NCI-H1694 (cell line): ENCODE measurements at places on chromosomes 13 and 19.

DNA sequence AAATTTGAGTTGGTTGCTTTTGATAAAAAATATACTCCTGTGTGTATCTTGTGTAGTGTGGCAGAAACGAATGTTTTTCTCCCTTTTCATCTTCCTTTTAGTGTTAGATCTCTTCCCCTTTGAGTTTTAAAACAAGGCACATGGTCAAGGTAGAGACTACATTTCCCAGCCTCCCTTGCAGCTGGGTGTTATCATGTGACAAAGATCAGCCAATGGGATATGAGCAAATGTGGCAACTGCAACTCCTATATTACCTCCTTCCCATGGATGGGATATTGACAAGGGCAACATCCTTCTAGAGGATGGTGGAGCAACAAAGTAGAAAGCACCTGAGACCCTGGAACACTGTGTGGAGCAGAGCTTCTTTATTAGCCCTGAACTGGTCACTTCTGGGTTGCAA, 42.4 kb downstream of the ADGRE3 start:
- no peak for DNase-seq

DNA sequence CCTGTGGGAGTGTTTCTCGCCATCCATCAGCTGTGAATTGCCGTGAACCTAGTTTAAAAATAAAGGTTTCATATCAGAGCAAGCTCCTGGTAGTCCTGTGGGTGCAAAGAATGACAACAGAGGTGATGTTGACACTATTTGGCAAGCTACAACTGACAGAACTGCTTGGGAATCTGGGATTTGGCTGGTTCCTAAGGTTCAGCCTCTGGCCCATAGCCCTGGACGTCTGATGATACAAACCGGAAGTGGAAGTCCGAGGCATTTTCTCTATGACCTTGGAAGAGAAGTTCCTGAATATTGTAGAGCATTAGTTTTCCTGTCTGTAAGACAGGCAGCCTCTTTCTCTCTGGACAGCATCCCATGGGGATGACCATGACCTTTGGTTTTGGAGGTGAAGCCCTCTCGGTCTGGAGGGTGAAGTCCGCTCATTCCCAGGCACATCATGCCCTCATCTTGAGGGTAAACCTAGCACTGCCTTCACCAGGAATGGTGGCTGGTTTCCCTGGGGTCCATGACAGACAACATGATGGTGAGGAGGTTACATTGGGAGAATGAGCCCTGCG, 29.1 kb downstream of the GATAD2A start:
- DNase-seq = no peak

DNA sequence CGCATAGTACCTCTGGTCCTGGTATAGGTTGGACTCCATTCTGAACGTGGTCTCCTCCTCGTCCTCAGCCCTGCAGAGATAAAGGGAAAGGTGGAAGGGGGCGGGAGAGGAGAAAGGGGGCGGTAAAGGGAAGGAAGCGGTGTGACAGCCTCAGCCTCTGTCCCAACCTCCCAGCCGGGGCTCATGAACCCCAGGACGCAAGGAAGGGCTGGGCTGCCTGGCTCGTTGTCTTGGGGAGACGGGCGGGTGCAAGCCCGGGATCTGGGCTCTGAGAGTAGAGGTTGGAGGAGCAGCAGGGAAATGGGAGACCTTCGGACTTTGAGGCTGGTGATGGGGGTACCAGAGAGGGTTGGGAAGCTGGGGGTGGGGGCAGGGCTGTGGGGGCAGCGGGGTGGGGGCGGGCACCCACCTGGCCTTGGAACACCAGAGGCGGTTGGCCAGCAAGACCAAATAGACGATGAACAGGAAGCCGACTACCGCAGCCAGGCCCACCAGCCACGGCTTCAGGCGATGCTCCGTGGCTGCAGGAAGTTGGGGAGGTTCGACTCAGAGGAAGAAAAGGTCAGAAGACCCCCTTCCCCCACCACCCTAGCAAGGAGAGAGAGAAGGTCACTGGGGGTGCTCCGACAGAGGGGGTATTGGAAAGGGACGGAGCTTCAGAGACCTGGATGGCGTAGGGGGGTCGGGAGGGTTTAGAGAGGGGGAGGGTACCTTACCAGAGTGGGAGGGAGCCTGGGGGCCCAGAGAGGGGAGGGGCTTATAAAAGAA, 1.7 kb downstream of the SMIM24 start:
- DNase-seq = no peak

GRCh38 chr13:39600766-39601165, 2.2 kb downstream of the LHFPL6 start:
- DNase-seq = no peak

DNA sequence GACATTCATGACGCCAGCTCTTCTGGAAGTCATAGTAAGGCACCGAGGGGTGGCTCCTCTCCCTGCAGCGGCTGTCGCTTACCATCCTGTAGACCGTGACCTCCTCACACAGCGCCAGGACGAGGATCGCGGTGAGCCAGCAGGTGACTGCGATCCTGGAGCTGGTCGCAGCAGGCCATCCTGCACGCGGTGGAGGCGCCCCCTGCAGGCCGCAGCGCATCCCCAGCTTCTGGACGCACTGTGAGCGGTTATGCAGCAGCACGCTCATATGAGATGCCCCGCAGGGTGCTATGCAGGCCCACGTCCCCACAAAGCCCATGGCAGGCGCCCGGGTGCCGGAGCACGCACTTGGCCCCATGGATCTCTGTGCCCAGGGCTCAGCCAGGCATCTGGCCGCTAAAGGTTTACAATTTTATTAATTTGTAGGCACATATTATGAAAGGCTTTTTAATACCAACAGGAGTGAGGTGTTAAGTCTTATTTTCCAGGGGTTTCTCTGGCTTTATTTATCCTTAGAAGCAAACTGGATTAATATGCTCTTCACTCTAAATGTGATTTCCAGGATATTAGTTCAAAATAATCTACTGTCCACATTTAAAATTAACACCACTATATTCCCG, 35.6 kb upstream of the PSPC1 start:
- no peak for DNase-seq

DNA sequence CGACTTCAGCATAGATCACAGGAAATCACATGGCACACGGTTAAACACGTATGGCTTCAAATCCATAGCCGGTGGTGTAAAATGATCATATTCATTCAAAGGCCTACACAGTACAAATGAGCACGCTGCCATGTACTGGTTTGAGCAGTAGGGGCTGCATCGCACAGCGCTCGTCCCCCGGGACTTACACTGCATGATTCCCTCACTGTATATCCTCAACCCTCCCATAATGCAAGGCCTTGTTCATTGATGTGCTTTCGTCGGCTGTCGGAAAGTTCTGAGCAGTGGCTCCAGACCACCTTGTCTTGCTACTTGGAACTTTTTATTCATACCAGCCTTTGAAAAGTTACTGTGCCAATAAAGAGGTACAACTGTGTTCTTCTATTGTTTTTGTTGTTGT, 578.2 kb downstream of the MYO16 start:
- no peak for DNase-seq

GRCh38 chr19:746208-746819, 4.6 kb upstream of the MISP start:
- no peak for DNase-seq

GRCh38 chr13:99834246-99834645, 137.3 kb downstream of the ZIC5 start:
- DNase-seq = no peak

DNA sequence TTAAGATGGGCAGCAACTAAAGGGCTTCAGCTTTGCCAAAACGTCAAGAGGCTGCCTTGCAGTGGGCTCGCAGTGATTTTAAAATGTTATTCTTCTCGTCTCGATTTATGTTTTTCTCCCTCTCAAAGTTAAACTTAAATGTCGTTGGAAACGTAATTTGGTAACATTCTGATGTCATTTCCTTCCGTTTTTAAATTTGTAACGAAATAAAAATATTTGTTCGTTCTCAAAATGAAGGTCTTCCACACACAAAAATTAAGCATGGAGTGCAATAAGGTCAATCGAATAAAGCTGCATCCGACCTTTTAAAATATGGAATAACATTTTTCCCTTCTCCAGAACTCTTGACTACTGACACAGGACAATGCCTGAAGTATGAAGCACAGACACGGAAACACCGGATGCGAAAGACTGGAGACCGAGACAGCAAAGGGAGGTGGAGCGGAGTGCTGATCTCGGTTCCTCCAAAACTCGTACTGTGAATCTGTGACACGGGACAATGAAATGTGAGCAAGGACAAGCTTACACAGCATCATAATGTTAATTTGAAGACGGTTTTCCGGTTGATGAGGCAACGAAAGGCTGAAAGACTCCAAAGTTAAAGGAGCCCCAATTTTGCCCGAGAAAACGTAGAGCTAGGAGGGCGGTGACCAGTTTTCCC, 850 bp downstream of the MTMR6 start:
- DNase-seq = no peak

- no peak for DNase-seq
These were observed 369.6 kb downstream of the KCTD12 start for GRCh38 chr13:76516586-76516985.

GRCh38 chr13:33072282-33072681, 56.1 kb downstream of the KL start:
- no peak for DNase-seq

GRCh38 chr13:51714663-51715168, 89.2 kb downstream of the DHRS12 start:
- no peak for DNase-seq

DNA sequence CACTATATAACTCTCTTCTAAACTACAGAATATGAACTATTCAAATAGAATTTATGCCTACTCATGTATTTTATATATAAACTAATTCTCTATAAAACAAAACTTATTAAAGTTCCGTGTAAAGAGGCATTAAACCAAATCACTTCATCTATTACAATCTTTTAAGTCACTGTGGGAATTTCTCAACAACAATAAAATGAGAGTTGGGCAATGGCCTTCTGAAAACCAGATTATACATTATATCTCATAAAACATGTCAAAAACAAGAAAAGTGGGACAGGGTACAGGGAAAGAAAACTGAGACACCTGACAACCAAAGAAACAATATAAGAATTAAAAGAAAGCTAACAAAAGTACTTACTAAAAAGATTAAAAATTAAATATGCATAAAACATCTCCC, 145.2 kb downstream of the DIAPH3 start:
- no peak for DNase-seq

- DNase-seq = no peak
These were observed 20.9 kb downstream of the MAST3 start for GRCh38 chr19:18118420-18119012.
